ENCODE measurements at places on chromosomes 7 and 10.

GRCh38 chr10:77310288-77310840, 327.2 kb downstream of the KCNMA1 start:
- no peak for DNase-seq

DNA sequence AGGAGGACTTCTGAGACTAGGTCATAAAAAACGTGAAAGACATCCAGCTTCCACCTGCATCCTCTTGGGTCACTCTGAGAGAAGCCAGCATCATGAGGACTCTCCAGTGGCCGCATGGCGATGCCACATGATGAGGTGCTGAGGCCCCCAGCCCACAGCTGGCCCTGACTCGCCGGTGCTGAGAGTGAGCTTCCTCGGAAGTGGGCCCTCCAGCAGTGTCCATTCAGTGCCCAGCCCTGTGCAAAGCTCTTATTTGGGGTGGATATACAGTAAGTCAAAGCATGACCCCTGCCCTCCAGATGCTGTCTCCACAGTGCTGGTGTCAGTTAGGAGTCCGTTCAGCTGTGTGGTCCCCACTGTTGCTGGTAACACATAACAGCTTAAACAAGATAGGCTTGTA, 93.6 kb upstream of the CHST15 start:
- DNase-seq, result no peak

DNA sequence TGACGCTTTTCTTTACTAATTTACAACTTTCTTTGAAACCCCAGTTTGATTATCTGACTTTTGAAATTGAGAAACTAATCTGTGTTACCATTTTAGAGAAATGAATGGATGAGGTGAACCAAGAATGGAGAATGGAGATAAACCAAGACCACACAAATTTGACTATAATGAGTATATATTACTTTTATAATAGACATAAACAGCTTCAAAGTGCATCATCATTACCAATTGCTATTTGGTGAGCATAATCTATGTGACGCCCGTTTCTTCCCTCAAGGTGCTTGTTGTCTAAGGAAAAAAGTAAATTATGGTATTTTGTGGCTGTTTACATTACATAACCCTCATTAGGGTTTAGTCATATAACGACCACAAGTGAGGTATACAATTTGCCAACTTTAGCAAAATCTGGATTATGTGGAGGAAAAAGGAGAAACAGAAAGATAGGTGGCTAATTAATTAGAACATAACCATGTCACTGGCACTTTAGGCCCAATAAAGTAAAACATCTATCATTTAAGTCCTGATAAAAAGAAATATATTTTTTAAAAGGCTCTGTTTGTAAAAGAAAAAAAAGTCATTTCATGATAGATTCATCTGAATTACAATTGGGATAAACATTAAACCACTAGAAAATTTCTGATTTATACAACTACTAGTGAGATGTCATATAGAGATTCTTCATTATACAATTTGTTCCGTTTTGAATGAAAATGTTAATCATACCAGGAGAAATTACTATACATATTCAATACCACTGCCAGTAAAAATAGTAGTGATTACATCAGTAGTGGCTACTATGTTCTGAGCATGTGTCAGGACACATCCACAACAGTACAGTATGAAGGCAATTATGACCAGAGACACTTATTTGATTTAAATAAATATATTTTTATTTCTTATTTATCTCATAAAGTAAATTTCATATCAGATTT, 118.2 kb upstream of the FAM133B start:
- DNase-seq, result no peak

GRCh38 chr10:88507404-88507803, 75.7 kb downstream of the RNLS start:
- no peak for DNase-seq

DNA sequence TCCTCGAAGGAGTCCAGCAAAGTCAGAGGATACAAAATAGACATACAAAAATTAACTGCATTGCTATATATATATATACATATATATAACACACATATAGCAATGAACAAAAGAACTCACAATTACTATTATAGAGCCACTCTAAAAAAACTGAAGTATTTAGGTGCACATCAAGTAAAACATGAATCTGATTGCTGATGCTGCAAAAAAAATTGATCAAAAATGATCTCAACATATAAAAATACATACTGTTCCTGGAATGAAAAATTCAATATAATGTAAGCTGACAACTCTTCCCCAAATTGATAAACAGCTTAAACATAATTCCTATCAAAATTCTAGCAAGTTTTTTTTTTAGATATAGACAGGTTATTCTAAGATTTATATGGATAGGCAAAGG, 126.8 kb downstream of the ALOX5 start:
- DNase-seq, result no peak

- DNase-seq, result no peak
These were observed 62.6 kb upstream of the C1GALT1 start for GRCh38 chr7:7119729-7120128.

DNA sequence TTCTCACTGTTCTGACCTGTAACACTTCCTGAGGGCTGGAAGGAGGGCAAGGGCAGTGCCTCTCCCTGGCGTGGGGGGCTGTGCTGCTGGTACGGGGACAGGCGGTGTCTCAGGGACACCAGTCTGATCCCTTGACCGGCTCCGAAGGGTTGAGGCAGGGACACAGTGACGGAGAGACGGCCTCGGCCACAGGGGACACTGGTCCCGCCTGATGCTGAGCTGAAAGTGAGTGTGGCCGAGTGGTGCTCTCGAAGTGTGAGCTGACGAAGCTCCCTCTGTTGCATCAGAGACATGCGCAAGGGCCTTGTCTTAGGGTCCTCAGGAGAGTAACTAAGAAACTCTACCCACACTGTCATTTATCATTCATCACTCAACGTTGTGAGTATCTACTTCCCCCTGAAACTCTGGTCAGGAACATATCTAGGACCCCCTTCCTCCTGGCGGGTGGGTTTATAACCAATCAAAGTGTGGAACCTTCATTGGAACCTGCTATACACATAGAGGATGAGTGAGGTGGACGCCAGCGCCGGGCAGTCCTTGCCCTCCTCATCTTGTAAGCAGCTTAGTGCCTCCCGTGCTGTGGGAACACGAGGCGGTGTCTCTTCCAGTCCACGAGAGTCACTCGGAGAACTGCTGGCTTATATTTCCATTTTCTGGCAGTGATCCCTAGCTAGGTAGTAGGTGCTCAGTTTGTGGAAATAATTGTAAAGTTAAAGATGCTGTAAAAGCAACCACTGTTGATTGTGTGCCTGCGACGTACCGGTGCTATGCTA, 283.1 kb downstream of the DNAJB6 start:
- DNase-seq, result no peak

- DNase-seq, result no peak
These were observed 30.1 kb downstream of the SEMA3D start for GRCh38 chr7:85156661-85157208.

GRCh38 chr7:142174441-142174840, 62.9 kb downstream of the MGAM2 start:
- peak; percentile 16 for DNase-seq

DNA sequence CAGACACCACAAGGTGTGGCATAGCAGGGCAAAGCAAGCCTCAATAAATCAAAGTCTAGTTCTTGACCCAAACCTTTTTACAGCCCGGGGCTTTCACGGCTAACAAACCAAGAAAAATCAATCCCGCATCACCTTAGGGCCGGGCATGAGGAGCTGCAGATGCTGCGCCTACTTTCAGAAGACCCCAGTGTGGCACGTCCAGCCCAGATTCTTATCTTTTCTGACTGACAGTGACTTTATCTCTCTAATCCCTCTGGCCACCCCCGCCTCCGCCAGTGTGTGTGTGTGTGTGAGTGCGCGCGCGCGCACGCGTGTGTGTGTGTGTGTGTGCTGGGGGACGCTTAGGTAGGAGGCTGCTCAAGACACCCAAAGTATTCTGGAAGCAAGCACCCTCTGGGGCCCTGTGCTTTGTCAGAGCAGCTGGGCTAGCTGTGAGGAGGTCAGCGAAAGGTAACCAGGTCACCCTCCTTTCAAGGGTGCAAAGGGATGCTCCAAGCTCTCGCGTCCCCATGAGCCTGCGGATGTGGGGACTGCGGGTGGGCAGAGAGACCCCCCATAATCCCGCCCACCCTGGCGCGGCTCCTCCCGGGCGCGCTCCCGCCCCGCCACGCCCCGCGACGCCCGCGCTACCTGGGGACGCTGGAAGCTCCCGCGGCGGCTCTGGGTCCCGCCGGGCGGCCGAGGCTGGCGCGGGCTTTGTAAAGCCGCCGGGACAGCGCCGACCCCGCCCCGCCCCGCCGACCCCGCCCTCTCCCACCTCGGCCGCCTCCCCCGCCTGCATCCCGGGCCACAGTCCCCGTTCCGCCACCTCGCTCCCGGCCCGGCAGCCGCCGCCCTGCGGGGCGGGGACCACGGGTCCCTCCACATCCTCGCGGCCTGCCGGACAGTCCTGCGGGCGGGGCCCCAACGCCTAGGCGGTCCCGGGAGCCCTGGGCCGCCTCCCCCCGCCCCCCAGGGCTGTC, 57.1 kb upstream of the RHOBTB1 start:
- no peak for DNase-seq

GRCh38 chr10:69201045-69201444, 19.1 kb upstream of the HKDC1 start:
- no peak for DNase-seq

GRCh38 chr7:81676105-81676811, 93.6 kb downstream of the HGF start:
- no peak for DNase-seq

DNA sequence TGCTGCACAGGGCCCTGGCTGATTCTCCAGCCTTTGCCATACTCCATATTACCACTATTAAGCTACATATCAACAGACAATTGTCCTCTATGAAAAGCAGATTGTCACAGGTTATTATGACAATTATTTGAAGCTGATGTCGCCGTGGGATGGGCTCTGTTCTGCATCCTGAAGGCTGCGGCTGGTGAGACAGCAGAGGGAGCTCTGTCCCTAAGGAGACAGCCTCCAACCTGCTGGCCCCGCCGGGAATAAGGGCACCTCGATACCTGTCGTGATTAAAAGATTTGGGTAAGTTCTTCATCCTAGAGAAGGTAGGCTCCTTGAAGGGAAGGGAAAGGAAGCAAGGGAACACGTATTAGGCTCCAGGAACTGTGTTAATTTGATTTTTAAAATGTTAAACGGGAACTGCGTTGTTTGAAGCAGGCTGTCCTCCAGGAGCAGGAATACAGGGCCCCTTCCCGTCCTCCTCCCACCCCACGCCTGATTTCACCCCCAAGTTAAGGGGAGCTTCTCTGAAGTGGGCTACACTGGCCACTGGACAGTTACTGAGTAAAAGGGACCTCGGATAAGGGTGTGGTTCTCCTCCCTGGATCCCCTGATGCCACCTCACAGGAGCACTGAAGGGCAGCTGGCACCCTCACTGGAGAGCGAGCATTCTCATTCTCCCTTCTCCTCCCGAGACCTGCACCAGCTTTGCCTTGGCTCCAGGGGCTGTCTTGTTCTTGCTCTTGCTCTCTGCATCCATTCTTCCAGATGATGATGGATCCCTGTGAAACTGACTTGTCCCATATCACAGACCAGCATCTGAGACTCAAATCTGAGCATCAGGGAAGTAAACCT, 11.8 kb upstream of the TIAL1 start:
- DNase-seq, result peak; percentile 45

GRCh38 chr10:116596062-116596461, 5.3 kb downstream of the PNLIPRP1 start:
- no peak for DNase-seq

GRCh38 chr7:156368053-156368843, 272.3 kb upstream of the RNF32 start:
- DNase-seq, result no peak

DNA sequence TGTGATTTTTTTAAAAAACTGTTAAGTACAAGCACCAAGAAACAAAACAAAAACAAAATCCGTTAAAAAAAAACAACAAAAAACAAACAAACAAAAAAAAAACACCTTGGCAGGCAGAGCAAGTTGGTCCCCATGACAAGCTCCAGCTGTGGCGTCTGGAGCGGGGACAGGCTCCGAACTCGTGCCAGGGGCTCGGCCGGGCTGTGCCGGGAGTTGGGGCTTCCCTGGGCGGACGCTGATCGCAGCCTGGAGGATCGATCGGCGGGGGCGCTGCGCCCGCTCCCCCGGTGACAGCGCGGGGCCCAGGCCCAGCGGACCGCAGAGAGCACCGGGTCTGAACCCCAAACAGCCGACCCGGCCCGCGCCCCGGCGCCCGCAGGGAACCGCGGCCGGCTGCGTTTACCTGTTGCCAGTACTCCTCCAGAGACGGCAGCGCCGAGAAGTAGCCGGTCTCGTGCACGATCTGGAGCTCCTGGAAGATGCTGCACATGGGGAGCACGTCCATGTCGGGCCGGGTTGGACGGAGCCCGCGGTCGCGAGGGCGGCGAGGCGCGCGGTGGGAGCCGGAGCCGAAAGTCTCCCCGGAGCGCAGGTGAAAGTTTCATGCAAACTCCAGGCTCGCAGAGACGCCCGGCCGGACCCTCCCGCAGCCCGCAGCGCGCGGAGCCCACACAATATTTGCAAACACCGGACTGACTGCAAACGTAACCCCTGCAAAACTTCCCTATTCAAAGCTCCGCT, at the start of gene KLF6:
Gene KLF6, minus strand, starts transcription at position 700 of the 741 bp plus-strand sequence. Its CDS starts 195 bp downstream, at position 505.
- peak; percentile 57 for DNase-seq

All from Kasumi-1 (cell line).